ENCODE measurements at places on chromosomes 13 and 19.
A peak's percentile ranks its signal among the peaks of the same experiment; 100 is the strongest.

GRCh38 chr13:40221460-40222201 lies 444.8 kb downstream of the FOXO1 start:
- DNase-seq: peak; percentile 19

- DNase-seq: no peak
These were observed 96.6 kb downstream of the RXFP2 start for GRCh38 chr13:31835932-31836331.

DNA sequence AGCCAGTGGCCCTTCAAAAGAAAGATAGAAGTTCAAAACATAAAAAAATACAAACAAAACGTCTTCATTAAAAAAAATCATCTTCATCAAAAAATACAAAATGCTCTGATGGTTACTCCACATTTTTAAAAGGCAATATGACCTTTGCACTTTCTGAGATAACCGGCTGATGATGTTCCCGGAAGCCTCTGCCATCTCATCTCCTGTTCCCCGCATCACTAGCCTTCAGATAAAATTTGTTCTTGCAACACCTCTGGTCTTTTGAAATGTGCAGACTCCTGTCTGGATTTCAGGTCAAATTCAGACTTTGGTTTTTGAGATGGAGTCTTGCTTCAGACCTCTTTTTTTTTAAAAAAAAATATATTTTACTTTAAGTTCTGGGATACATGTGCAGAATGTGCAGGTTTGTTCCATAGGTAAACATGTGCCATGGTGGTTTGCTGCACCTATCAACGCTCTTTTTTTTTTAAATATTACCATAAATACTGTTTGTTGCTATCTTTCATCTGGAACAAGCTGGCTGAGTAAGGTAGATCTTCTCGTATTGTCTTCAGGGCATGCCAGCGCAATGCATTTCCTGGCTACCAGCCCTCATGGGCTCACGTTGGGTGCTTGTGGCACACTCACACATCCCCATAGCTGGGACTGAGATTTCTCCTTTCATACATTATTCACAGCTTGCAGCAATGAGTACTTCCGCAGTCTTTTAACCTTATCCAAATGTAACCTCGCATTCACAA lies 418.9 kb upstream of the ARGLU1 start:
- DNase-seq: no peak

GRCh38 chr13:110648848-110649421 lies 33.6 kb downstream of the NAXD start:
- no peak for DNase-seq

GRCh38 chr13:110921695-110922094 lies 6.8 kb upstream of the ANKRD10 start:
- no peak for DNase-seq

Data from stimulated activated naive CD8-positive, alpha-beta T cell treated with anti-CD3 and anti-CD28 coated beads, Interleukin-15, Interleukin-2, amounts not matched to agents 100 U/mL and 50 U/mL, for 24 hours (primary cell).